T-helper 9 cell (primary cell): ENCODE measurements at places on chromosomes 1 and 21.
A peak's percentile ranks its signal among the peaks of the same experiment; 100 is the strongest.

DNA sequence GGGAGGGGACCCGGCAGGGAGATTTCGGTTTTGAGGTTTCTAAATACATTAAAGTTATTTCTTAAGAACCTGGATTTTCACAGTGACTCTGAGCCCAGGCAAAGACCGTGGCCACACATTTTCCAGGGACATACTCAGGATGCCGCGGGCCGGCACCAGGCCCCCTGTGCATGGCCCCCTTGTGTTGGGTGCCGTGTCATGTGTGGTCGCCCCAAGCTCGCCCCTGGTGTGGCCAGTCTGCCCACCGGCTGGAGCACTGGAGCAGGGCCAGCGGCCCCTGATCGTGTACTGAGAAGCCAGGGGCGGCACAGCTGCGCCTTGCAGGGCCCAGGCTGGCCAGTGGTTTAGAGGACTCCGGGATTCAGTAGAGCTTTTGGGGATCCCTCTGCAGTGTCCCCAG, 26.6 kb downstream of the ARHGEF16 start:
- DNase-seq, result no peak

DNA sequence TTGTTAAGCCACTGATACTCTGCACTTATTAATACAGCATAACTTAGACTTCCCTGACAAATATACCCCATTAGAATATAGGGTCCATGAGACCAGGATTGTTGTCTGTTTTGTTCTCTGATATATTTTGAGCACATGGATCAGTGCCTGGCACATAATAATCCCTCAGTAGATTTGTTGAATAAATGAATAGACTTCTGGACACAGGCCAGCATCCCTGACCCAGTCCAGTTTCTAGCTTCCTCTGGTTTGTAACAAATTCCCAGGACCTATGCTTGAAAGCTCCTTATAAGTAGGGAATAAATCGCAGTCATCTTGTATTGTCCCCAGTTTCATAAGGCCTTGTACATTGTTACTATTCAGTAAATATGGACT, 58.2 kb upstream of the GADD45A start:
- no peak for DNase-seq

GRCh38 chr1:95113684-95114083, 3.5 kb upstream of the TLCD4 start:
- no peak for DNase-seq

- DNase-seq, result no peak
Measured at GRCh38 chr1:121558514-121558913, 373.7 kb downstream of the SRGAP2C start.

DNA sequence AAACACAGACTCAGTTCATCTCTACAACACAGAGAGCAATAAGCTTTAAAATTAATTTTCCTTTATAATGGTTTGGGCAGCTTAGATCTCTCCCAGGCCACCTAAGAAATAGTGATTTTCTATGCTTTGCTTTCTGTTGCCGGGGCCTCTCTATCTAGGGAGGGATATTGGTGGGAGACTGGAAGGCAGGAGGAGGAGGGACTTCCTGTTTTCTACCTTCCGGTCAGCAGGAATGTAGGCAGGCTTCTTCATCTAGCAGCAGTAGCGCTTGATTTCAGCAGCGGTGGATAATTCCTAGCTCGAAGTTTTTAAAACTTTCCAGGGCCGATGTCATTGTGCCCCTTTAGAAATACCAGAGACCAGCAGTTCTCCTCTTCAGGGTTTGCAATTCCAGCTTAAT, 5.1 kb upstream of the DESI2 start:
- DNase-seq, result no peak

DNA sequence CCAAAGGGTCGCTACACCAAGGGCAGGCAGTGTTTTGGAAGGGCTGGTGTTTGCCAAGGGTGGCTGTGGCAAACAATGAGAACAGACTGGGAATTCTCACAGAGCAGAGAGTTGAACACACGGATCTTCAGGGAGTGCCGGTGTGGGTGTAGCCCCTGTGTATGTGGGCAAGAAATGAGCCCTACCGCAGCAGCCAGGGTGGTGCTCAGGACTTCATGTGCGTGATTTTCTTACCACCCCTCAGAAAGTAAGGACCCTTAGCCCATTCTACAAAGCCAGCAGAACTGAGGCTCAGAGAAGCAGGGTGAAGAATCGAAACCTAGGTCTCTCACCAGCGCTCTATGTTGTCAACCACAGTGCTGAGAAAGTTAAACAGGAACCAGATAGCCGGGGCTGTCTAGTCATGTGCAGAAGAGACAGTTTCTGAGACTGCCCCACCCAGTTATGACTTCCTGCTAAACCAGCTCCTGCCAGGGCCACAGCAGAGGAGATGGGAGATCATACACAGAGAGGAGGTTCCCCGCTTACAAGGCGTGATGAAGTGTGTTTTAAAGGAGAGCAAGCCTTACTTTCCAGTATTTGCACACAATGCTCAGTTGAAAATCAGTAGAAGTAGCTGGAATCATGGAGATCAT, 21.9 kb upstream of the MORC3 start:
- DNase-seq, result peak; percentile 50

GRCh38 chr1:1922956-1923833, 4.1 kb upstream of the TMEM52 start:
- no peak for DNase-seq

DNA sequence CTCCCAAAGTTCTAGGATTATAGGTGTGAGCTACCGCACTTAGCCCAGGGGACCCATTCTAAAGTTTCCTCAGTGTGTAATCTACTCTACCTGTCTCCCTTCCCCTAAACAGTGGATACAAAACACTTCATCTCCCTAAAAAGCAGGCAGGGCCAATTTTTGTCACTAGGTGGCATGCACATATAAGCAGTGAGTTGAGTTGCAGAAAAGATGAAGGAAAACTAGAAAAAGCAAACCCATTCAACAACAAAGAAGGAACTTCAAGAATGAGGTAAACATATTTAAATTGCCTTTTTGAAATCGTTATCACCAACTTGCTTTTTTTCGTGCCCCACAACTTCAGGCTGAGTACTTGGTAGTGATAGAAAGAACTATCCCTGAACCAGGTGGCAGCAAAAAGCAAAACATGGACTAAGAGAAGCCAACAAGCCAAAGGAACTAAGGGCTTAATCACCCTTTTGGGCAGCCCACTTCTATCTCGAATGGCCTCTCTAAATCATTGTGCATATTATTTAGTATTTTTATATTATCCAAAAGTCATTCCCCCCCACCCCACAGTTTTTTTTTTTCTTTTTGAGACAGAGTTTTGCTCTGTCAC, 19.7 kb upstream of the ALDH9A1 start:
- DNase-seq, result no peak
